RWPE2 (cell line): ENCODE measurements at places on chromosomes 13 and 19.
A peak's percentile ranks its signal among the peaks of the same experiment; 100 is the strongest.

DNA sequence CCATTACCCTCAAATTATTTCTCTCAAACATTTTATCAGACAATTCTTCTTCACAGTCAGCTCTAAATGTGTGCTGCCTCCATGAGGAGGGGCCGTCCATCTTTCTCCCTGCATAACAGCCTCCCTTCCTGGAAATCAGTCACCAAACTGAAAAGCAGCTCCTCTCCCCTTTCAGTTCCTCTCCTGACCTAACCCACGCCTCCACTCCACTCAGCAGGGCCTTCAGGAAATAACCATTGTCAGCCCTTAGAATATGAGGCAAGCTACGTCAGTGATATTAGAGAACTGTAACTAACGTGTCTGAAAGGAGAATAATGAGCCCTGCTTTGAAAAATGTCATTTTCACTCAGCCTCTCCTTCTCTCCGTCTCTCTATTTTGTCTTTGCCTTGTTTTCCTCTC lies 116.2 kb downstream of the OLFM4 start:
- DNase-seq = no peak
- H3K27me3 ChIP-seq = no peaks in the 10 kb centered on the region
- no peak overlapping the region for H3K4me3 ChIP-seq
- no peaks in the 10 kb centered on the region for H3K4me1 ChIP-seq

DNA sequence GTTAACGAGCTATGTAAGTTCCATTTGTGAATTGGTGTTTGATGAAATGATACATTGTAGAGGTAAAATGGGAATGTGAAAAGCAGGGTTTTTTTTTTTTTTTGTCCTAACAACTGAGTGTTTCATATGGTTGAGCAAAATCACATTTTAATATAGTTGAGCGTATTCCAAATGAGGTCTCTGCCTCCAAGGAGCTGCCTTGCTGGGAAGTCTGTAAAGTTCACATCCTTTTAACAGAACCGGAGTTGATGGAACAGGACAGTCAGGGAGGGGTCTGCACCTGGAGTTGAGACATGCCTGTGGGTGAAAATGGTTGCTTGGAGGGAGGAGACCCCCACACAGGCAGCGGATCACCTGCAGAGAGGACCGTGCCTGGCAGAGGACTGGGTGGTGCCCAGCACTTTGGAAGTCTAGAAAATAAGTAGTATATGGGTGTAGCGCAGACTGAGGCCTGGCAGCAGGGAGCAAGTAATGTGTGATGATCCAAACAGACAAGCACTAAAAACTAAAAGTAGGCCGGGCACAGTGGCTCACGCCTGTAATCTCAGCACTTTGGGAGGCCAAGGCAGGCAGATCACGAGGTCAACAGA lies 75.2 kb upstream of the UBAC2 start:
- H3K4me1 ChIP-seq = peaks cover 20% of the 10 kb centered on the region
- peak overlapping the region; percentile 74 for H3K27ac ChIP-seq
- H3K4me3 ChIP-seq = no peak overlapping the region
- H3K27me3 ChIP-seq = no peaks in the 10 kb centered on the region
- DNase-seq = no peak
- no peaks in the 10 kb centered on the region for H3K36me3 ChIP-seq

- no peak overlapping the region for H3K4me3 ChIP-seq
- no peaks in the 10 kb centered on the region for H3K36me3 ChIP-seq
- H3K27ac ChIP-seq = no peak overlapping the region
- H3K4me1 ChIP-seq = no peaks in the 10 kb centered on the region
Observed at GRCh38 chr19:41018736-41019290, 27.7 kb downstream of the CYP2B6 start.

GRCh38 chr19:1153891-1154730 lies 20.0 kb downstream of the SBNO2 start:
- DNase-seq = no peak
- H3K4me3 ChIP-seq = no peak overlapping the region
- H3K4me1 ChIP-seq = peaks cover 14% of the 10 kb centered on the region
- no peaks in the 10 kb centered on the region for H3K27me3 ChIP-seq
- peaks cover 46% of the 10 kb centered on the region for H3K36me3 ChIP-seq

DNA sequence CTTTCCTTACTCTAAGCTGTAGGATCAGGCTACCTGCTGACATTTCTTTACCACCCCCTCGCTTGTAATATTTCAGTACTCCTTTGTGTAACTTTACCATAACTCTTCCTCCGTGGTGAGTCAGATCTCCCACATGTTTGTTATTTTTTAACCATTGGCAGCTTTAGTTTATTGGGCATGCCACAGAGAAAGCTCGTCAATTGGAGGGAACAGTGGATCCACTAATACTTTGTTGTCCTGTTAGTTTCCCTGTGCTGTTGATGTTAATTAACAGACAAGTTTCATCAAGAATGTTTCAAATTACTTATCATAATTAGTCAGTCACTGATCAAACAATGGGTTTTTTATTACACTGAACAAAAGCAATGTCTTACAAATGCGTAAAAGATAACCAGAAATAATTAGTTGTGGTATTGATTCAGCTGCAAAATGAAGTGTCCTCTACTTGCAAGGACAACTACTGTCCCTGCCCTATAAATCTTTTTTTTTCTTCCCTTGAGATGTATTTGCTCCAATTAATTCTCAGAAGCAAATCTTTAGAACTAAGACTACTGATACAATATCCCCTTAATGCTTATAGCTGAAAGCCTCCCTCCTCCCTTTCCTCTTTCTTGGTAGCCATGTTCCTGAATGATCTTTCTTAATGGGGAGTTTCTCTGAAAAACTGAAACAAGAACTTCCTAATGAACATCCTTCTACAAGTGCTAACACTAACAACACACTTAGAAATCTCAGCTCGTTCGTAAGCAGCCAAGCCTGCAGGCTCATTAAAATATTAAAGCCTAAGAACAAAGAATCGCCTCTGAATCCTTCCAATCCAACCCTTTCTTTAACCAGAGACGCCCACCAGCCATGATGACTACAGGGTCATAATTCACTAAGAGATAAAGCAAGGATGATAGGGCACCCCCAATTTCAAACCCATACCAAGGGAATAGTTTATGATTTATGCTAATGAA lies 22.2 kb downstream of the EFNB2 start:
- H3K27ac ChIP-seq = peak overlapping the region; percentile 32
- peaks cover 62% of the 10 kb centered on the region for H3K36me3 ChIP-seq
- no peak overlapping the region for H3K4me3 ChIP-seq
- H3K27me3 ChIP-seq = no peaks in the 10 kb centered on the region
- no peak for DNase-seq

DNA sequence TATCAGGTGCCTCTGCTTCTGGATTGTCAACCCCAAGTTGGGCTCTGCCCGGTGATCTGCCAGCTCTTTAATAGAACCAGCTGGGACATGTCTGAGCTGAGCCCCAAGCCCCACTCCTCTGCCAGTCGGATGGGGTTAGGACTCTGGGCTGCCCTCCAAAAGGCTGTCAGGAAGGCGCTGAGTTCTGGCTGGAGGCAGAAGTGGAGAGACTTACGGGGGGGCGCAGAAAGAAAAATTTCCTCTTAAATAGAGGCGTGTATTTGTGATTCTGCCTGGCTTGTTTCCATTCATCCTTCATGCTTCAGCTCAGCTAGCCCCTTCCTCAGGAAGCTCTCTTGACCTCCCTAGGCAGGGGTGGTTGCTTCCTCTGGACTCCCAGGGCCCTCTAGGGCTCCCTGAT lies 985 bp upstream of the KCNK6 start:
- peaks cover 36% of the 10 kb centered on the region for H3K4me1 ChIP-seq
- DNase-seq = peak; percentile 73
- no peak overlapping the region for H3K4me3 ChIP-seq
- peaks cover 10% of the 10 kb centered on the region for H3K36me3 ChIP-seq

DNA sequence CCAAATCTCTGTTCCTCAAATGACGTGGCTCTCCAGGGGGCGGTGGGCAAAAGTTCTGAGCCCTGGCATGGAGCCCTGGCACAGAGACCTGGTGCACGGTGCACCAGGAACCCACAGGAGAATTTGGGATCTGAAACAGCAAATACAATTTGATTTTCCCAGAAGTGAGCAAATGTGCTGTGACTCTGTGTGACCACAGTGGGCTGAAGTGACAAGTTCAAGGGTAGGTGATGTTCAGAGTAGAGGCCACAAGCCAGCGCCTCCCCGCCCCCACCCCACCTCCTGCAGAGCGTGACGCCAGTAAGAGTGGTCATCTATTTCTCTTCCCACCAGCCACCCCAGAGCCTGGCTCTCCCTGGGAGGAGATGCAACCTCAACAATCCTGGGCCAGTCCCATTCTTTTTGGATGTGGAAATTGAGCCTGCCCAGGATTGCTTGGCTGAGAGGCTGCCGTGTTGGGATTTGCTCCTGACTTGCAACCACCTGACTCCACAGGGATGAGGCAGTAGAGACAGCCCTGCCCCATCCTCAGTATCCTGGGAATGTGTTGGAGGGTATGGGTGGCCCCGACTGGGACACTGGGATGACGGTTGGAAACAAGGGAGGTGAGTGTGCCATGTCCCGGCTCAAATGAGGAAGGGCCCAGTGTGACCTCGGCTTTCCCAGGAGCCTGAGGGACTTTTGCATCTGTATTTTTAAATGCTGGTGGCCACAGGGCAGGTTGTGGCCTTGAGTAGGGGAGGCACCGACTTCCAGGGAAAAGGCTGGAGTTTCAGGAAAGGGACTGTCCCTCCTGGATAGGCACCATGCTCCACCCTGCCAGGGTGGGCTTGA lies 11.1 kb upstream of the BCL3 start:
- no peaks in the 10 kb centered on the region for H3K27me3 ChIP-seq
- H3K36me3 ChIP-seq = no peaks in the 10 kb centered on the region
- DNase-seq = no peak
- H3K4me3 ChIP-seq = no peak overlapping the region
- H3K4me1 ChIP-seq = peaks cover 18% of the 10 kb centered on the region
- no peak overlapping the region for H3K27ac ChIP-seq
